Naive thymus-derived CD4-positive, alpha-beta T cell (primary cell): ENCODE measurements at places on chromosomes 3 and 15. TPM values are rescaled to one million over a fixed set of nuclear protein-coding genes. Genes with fewer than 3 reads are reported as not detected.

SPTBN5 gene
- polyA plus RNA-seq: 0.12 TPM

ARRDC4 gene
- polyA plus RNA-seq: 0.83 TPM

SCAMP5 gene
- 0.15 TPM for polyA plus RNA-seq

NR2E3 gene
- polyA plus RNA-seq: not detected

AP3B2 gene
- 0.70 TPM for polyA plus RNA-seq

TEX55 gene
- not detected for polyA plus RNA-seq

VPS33B gene
- polyA plus RNA-seq: 15.0 TPM

CYP1A2 gene
- polyA plus RNA-seq: not detected

SCG3 gene
- polyA plus RNA-seq: not detected

GRCh38 chr3:11155341-11156025 lies 1.2 kb downstream of the HRH1 start:
- DNase-seq: no peak

DNA sequence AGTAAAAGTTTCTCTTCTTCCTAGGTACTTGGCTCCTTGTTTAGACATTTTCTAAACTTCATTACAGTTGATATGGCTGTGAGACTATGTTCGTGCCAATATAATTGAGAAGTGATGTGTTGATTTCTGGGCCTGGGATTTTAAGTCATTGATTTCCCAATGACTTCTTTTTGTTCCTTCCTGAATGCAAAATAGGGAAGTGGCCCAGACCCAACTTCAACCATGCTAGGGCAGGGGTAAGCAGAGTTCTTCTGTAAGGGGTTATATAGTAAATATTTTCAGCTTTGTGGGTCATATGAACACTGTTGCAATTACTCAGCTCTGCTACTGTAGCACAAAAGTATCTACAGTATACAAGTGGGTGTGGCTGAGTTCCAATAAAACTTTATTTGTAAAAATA lies 320.1 kb upstream of the WNT5A start:
- DNase-seq: no peak

GRCh38 chr15:75023872-75024636 lies 664 bp downstream of the PPCDC start:
- no peak for DNase-seq

GRCh38 chr3:38115645-38116427 lies 21.1 kb downstream of the ACAA1 start:
- DNase-seq: no peak

DNA sequence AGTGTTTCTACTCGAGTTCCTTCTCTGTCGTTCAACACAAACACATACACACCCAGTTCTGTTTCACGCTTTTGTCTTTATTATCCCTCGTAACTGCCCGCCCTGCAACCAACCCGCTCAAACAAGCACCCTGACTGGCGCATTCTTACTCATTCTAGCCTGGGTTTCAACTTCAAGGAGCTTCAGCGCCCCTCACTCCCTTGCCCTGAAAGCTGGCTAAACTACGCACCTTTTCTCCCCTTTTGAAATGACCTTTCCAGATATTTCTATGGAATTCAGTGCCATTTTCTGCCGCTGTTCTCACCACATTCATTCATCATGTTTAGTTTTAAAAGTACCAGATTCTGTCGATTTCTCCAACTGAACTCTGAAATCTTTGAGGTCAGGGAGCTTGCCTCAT lies 653 bp upstream of the MFSD1 start:
- no peak for DNase-seq

DNA sequence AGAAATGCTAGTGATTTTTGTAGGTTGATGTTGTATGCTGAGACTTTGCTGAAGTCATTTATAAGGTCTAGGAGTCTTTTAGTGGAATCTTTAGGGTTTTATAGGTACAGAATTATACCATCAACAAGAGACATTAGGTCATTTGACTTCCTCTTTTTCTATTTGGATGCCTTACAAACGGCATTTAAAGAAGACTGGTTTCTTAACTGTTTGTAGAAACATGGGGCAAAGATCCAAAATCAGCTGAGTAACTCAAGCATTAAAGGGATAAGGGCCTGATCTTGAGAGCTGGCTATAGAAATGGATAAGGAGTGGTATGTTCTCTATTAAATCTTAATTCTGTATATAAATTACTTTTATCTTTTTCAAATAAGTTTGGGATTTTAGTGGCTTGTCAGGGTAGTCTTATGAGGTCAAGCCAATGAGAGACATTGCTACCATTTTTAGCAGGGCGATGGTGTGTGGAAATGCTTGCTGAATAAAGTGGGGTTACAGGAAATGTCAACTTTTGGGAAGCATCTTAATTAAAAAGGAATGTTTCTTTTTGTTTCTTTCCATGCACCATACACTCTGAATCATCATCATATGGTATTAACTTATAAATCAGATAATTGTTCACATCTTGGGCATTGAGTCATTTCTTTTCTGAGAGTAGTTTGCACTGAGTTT lies 197.7 kb upstream of the GBE1 start:
- no peak for DNase-seq

DNA sequence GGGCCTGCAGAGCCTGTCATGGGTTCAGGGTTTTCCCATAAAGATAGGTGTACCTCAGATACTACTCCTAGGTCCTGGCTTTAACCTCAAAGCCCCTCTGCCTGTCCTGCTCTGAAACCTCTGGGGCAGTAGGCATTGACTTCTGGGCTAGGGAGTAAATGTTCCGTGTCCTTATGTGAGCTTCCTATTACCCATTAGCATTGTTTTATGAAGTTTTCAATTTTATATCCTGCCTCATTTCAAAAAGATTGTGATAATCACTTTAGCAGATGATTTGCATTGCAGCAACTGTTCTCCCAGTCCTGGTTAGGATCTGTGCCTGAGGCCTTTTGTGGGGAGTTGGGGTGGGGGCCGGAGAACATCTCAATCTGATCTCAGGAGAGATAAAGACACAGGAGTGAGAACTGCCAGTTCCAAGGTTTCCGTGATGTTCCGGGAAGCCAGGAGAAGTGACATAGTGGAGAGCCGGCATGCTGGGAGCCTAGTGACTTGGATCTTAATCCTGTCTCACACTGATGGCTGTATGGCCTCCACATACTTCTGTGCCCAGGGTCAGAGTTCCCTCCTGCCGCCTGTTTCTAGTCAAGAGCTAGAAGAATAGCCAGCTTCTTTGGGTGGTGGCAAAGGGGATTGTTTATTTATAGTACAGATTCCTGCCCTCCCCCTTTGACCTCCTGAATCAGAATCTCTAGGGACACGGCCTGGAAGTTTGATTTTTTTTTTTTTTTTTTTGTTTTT lies 10.6 kb downstream of the TPM1 start:
- no peak for DNase-seq

GRCh38 chr3:143226678-143227291 lies 107.2 kb downstream of the CHST2 start:
- no peak for DNase-seq

DNA sequence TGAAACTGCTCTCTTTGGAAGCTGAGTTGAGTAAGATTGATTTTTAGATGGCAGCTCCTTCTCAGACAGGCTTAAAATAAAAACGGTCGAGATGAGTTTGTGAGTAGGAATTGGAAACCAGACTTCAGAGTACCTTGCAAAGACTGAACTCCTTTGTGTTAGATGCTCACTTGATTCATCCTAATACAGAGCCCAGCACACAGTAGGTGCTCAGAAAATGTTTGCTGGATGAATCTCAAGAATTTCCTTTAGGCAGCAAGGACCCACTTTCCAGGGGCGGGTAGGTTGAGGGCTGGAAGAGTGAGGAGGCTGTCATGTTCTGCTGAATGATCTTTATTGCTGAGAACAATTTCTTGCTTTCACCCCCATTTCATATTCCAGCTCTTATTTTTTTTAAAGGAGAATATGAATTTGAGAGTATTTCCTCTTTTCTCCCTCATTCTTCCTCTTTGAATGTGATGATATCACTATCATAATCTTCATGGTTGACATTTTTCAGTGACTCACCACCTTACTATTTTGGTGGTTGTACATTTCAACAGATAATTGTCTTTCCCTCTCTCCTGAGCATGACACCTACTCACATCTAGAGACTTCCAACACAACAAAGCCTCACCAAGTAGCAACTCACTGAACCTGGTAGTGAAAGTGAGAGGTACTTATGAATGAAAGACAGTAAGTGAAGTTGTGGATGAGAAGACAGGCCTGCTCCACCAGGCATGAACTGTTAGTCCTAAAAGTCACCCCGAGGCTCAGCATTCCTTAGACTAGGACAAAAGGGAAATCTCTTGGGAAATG lies 113.3 kb downstream of the PDCD6IP start:
- no peak for DNase-seq

- no peak for DNase-seq
These were observed 101.3 kb downstream of the WDR76 start for GRCh38 chr15:43928152-43928551.

DNA sequence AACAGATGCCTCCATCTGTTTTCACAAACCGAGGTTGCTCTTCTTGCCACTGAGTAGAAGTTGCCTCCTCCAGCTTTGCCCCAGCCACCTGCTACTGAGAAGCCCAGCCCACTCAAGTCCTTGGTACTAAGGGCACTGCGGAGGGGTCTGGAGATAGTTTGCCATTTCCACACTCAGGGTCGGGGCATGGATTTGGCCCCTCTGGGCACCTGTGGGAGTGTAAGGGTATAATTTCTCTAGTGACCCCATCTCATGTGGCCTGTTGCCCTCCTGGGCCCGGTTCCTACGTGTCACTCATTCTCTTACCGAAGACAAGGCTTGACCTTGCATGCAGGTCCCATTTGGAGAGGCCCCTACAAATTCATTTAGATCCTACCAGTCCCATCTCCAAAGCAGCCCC lies 79.0 kb downstream of the THSD4 start:
- no peak for DNase-seq

- DNase-seq: peak; percentile 56
These were observed 23.9 kb downstream of the SEC22C start for GRCh38 chr3:42557854-42558253.

GRCh38 chr3:149965278-149965677 lies 5.4 kb downstream of the PFN2 start:
- no peak for DNase-seq

DNA sequence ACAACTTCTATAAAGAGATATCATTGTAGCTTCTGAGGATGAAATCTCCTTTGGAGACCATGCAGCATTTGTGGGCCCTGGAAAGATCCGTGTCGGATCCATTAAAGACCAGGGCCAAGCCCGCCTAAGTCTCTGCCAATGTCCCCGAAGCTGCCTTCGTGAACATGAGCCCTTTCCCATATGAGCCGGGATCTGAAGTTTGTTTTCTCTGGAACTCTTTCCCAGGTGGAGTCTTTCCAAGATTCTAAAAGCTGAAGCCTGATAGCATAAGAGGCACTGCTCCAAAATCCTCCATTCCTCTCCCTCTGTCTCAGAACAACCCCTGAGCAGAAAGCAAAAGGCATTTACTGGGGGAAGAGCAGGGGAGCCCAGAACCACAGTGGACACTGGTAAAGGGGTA lies 274.6 kb downstream of the NTRK3 start:
- no peak for DNase-seq

DNA sequence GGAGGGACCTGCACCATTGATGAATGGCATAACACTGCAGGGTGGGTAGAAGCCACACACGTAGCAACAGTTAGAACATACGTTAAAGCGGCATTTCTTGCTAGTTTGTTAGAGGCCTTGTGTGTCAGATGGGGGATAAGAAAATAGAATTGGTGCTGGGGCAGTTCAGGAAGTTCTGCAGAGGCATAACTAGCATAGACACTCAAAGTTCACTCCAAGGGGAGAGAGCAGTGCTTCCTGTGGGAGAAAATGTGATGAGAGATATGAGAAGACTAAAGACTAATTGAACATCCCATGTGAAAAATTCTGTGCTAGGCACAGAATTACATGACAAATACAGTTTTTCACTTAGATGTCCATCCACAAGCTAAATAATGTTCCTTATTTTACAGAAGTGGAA lies 327.1 kb downstream of the ZNF621 start:
- no peak for DNase-seq

DNA sequence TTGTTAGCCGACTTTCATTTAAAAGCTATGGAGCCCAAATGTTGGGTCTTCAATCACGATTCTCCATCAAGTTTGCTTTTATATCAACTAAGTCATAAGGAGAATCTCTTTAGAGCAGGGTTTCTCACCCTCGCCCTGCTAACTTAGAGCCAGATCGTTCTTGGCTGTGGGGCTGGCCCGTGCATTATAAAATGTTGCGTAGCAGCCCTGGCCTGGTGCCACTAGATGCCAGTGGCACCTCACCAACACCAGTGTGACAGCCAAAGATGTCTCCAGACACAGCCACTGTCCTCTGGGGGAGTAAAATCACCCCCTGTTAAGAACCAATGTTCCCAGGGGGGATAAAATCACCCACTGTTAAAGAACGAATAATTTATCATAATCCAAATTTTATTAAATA lies 226.1 kb downstream of the OCA2 start:
- no peak for DNase-seq

- no peak for DNase-seq
These were observed 153.1 kb downstream of the TNIK start for GRCh38 chr3:171307046-171307585.

DNA sequence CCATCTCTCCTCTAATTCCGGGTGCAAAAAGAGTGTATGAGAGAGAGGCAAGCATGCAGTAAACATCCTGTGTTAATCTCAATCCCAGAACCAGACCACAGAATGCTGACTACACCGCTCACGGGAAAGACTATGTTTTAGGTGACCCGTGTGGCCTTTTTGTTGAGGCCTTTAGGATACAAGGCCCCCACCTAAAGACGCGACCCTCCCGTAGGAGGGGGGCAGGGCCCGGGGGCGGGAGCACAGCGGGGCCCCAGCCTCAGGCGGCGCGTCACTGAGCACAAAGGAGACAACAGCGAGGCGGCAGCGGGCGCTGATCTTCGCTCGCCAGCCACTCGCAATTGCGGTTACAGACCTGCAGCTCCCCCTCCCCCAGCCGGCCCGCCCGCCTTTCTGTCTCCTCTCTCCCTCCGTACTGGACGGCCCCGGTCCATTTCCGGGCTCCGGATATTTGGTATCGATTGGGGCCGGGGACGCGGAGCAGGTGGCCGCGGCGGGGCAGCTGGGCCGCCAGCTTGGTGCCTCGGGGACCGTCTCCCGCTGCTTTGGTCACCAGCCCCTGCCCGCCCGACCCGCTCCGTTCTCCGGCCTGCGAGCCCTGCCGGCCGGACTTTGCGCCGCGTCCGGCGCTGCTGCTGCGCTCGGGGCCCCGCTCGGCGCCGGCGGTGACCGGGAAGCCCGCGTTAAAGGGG lies at the start of gene CCDC50:
TSS of gene CCDC50 (plus strand) at position 433 of the 692 bp plus-strand sequence. CDS start 281 bp downstream, outside the sequence.
- peak; percentile 19 for DNase-seq

- DNase-seq: no peak
These were observed 233.4 kb downstream of the SQOR start for GRCh38 chr15:45868109-45868691.

- DNase-seq: no peak
These were observed 97.7 kb downstream of the EPHB1 start for GRCh38 chr3:134892761-134893160.

DNA sequence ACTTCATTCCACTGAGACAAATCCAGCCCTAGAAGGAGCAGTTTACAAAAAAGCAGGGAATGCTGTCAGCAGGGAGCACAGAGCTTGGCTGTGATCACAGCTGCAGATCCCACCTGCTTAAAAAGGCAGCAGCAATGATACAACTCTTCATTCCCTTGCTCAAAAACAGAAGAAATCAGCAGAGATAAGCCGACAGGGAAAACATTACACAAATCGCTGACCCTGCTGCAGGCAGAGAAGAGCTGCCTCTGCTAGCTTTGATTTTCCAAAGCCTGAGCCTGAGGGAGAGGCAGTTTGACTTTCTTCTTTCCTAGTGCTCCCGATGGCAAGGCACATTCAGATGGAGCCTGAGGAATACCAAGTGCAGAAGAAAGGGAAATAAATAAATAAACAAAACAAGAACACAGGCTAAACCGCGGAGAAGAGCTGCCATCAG lies 80.2 kb downstream of the SHQ1 start:
- DNase-seq: no peak

GRCh38 chr3:100401674-100402041 lies 319 bp downstream of the LNP1 start:
- no peak for DNase-seq
